Kidney (tissue), 22 donors: ENCODE measurements at places on chromosomes 13 and 19. TPM values are rescaled to one million over a fixed set of nuclear protein-coding genes. Genes with fewer than 3 reads are reported as not detected.

- no peak for DNase-seq
Observed at GRCh38 chr13:113887700-113888201, 23.9 kb upstream of the GAS6 start.

- peak; percentile 95 for DNase-seq
Observed at GRCh38 chr19:6739390-6739882, at the start of gene TRIP10. TSS of gene TRIP10 (plus strand) at chr19:6739680. CDS start at chr19:6739762, 82 bp downstream.

- DNase-seq: no peak
Observed at GRCh38 chr13:74922963-74923362, 559.0 kb downstream of the TBC1D4 start.

- DNase-seq: no peak
Observed at GRCh38 chr19:13101590-13102415, 855 bp downstream of the LYL1 start.

- no peak for DNase-seq
Observed at GRCh38 chr13:27474751-27475268, 24.4 kb upstream of the MTIF3 start.

The CYP2A7 gene
- not detected for polyA plus RNA-seq

DNA sequence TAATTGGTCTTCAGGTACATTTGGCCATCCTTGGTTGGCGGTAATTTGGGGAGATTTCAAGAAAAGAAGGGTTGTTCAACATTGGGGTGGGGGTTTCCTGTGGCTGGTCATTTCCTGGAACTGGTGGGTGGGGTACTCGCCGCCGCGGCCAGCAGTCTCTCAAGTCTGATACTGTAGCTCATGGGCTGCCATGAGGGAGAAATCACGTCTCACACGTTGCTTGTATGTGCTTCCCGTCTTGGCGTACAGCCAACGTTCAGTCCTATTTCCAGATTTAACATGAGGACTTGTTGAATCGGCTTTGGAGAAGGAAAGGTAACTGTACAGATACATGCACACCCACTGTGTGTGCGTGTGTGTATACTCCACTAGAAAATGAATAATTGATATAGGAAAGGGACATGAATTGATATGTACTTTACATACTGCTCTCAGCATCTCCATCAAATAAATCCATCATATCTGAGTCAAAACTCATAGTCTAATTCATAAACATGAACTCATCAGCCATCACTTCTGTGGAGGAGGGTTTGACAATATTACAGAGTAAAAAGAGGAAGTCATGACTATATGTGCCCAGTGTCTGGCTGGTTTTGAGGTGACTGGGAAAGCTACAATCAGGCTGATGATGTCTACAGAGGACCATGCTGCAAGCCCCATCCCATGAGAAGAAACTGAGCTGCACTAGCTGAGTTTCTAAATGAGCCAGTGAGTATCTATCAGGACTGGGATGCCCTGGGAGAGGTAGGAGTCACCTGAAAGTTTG is 418.1 kb downstream of the TSHZ3 start:
- DNase-seq: no peak

DNA sequence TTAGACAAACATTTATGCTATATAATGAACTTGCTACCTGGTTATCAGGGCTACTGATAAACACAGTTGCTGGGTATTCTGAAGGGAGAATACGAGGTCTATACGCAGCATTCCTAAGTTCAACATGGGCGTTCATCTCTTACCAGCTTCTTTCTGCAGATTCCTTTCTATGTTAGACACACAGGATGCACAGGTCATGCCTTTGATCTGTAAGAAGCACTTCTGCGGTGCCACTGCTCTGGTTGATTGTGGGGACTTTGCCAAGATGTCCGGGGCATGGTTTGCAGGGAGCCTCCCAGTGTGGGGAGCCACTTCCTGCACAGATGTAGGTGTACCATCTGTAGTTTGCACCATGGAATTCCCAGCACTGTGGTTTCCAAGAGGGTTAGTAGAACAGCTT is 40.9 kb downstream of the ATP7B start:
- DNase-seq: no peak

DNA sequence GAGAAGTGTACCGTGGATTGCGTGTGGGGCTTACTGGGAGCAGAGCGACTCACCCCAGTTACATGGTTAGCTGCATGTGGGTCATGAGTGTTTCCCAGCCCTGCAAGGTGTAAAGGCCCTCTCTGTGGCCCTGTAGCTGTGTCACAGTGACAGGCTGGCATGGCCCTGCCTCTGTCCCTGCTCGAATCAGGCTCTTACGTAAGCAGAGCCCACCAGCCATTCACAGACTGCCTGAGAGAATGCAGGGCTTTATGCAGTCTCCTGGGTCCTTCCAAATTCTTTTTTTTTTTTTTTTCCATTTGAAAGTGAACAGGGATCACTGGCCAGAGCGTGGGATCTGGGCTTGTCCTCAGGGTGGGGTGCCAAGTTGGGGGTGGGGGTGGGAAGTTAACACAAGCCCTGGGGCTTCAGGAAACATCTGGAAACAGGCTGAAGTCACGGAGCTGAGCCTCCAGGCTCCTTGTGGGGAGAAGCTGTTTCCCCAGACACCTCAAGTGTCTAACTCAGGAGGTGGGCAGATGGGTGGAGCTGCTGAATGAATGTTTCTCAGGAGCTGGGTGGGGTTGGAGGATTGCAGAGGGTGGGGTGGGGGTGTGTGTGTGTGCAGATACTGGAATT is 13.4 kb downstream of the TECR start:
- DNase-seq: no peak
